ENCODE measurements at places on chromosomes 11 and 22.
A peak's percentile ranks its signal among the peaks of the same experiment; 100 is the strongest.

- no peak for DNase-seq
These were observed 591.8 kb downstream of the BUD13 start for GRCh38 chr11:116180806-116181600.

DNA sequence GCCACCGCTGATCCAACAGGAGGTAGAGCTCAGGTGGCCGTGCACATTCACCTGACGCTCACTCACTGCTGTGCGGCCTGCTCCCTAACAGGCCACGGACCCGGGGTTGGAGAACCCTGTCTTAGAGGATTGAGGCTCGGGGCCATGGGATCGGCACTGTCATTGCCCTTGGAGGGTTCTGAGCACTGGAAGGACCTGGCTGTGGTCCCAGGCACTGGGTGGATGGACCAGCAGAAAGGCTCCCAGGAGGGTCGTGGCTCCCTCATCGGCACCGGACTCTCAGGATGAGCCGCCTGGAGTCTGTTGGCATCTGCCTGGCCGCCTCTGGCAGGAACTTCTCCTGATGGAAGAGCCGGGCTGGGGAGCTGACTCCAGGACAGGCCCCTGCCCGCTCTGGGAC is 6.5 kb downstream of the KCNQ1 start:
- DNase-seq: no peak

DNA sequence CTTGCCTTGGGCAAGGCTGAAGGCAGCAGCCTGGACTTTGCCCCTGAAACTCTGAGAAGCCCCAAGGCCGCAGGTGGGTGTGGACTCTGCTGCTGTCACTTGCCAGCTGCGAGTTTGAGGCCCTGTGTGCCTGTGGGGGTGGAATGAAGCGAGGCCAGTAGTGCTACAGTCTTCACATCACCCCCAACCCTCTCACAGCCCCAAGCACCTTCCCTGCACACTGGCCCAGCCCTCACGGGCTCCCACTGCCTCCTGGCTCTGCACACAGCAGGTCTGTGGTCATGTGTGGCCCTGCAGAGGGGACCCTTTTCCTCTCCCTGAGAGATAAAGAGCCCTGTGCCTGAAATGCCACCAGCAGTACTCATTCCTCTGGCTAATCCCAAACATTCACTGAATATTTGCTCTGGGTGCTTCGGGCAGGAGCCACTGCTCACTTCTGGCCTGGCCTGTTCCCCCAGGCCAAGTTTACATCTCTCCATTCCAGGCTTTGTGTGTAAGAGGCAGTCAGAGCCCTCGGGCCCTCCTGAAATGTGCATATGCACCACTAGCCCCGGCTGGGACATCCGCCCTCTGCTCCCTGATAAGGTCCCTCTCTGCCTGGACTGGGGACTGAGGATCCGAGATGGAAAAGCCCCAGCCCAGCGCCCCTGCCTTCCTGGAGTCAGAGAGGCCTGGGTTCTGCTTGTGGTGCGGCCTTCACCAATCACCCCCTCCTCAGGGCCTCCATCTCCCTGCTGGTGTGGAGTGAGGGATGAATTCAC is 17.7 kb downstream of the MGAT3 start:
- DNase-seq: no peak

GRCh38 chr11:1796413-1797011 is 32.8 kb upstream of the CTSD start:
- no peak for DNase-seq

DNA sequence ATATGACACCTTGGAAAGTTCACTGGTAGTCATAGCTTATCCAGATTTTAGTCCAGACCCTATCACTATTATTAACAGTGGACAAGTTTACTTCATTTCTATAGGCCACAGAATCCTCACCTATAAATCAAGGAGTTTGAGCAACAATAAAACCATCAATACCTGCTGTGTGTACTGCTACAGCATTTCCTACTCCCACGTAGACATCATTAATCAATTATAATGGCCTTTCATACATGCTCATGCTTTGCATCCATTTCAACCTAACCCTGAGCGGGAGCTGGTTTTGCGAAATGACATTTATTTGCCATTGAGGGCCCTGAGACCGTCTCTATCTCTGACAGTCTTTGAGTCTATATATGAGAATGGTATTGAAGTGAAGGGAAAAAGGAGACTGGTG is 312.3 kb downstream of the FAT3 start:
- no peak for DNase-seq

GRCh38 chr11:117223741-117224689 is 7.9 kb downstream of the PCSK7 start:
- no peak for DNase-seq

GRCh38 chr22:31230155-31230870 is 18.2 kb downstream of the LIMK2 start:
- DNase-seq: no peak

DNA sequence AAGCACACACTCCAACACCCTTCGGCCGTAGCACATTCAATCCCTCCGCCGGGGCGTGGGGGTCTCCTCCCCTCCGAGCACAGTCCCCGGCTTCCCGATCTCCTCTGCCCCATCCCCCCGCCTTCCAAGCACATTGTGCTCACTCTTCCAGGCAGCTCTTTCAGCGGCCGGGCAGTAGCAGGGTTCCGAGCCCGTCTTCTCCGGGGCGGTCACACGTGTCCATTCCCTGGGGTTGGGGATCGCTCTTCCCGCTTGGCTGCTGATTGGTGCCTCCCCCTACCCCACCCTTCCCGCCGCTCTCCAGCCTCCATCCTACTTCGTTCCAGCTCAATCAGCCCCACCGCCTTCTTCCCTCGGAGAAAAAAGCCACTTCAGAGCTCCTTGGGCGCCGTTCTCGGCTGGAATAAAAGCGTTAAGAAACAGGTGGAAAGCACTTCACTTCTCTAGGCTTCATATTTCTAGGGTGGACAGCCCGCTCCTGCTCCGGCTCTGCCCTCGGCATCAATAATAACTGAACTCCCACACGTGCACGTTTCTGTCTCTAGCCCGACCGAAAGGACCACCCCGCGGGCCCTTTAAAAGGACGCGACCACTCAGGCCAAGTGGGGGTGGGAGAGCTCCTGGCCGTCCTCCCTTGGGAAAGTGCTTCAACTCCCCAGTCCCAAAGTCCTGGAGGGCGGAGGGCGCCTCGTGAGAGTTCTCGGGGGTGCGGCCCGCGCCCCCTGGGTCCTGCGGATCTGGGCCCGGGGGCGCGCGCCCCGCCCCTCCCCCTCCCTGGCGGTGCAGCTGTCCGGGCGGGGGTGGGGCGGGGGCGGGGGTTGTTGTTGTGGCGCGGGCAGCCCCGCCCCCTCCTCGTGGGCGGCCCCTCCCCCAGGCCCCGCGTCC is 464 bp upstream of the CECR2 start:
- no peak for DNase-seq

- DNase-seq: no peak
These were observed 19.0 kb downstream of the TSKU start for GRCh38 chr11:76802151-76802550.

DNA sequence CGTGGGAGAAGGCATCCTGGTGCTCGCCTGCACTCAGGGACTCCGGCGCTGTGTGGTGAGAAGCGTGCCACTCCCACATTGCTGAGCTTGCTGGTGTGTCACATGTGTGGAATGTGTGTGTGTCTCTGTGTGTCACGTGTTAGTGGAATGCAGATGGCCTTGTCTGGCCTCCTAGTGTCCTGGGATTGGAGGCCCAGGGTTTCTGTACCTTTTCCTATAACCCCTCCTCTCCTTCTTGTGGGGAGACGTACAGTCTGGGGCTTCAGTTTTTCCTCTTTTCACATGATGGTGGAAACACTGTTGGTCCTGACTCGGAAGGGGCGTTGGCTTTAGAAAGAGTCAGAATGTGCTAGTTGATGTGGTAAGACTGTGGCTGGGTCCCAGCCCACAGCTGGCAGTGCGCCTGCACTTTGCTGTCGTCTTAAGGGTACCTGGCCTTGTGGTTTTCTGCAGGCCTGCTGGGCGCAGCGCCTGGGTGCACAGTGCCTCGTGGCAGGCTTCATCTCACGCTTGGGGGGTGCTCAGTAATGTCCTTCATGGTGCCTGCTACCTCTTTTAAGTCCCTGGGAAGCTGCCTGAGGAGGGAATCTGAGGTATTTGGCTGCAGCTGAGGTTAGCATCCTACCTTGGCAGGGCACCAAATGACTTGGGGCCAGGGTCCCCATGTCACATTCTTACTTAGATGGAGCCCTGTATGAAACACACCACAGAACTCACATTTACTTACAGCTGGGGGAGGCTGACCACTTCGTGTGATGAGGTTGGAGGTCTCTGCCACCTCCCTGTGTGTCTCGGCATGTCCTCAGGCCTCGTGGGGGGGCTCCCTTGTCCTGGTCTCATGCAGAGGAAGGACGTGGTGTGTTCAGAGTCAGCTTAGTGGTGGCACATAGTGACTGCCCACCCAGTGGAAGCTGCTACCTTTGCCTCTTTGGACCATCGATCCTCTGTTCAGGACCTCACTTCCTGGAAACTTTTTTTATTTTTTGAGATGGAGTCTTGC is 61.9 kb downstream of the MED15 start:
- peak; percentile 95 for DNase-seq

DNA sequence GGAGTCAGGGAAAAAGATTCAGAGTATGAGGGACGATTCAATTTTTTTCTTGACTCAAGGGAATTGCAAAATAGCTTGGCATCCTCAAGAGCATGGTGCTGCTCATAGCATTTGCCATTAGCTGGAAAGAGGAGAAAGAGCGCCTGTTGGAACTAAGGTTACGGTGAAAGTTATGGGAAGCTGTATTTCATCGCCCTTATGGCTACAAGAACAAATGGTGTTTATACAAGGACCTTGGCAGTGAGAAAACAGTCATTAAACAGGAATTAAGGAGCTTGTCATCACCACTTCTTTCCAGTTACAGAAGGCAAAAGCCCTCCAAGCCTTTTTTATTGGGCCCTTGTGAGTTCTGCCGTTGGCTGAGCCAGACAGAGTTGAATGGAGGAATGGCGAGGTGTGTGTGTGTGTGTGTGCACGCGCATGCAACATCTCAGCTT is 74.2 kb downstream of the ALX4 start:
- DNase-seq: no peak

- no peak for DNase-seq
These were observed 26.6 kb downstream of the PARVA start for GRCh38 chr11:12403997-12404350.

DNA sequence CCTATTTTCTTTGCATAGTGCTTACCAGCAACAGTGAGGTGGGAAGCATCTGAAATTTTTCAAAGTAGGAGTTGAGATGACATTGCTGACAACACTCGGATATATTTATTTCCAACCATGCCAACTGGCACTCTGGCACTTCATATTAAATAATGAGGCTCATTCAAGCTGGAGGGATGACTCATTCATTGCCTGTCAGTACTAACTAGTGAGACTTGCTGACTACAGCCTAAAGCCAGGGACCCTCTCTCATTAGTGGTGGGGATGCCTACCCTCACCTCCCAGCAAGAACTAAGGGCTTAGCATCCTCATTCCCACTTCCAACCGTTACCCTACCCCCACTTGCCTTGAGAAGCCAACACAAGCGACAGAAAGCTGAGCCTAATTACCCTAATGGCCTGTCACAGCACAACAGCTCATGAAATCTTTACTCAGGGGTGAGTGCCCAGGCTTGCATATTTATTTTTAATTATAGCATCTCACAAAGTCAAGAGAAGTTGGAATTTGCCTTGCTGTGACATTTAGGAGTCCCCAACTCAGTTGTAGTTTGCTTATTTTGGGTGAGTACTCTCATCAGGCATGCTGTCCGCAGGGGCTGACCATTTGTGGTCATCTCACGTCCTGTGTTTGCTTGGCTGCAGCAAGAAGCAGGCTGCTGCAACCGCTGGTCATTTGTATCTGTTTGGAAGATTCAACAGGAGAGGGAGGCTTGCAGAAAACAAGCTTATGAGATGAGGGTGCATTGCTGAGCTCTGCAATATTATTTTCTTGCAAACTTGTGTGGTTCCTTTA is 181.6 kb upstream of the POU2AF2 start:
- DNase-seq: no peak

Data from HS-5 (cell line).